ENCODE measurements at places on chromosomes 16 and 17.
A peak's percentile ranks its signal among the peaks of the same experiment; 100 is the strongest.

GRCh38 chr17:73906896-73907870 lies 262.9 kb upstream of the SDK2 start:
- no peak for DNase-seq

- no peak for DNase-seq
Observed at GRCh38 chr17:47696717-47697642, 3.0 kb downstream of the TBKBP1 start.

GRCh38 chr16:72400257-72401083 lies 228.5 kb upstream of the PMFBP1 start:
- peak; percentile 46 for DNase-seq

DNA sequence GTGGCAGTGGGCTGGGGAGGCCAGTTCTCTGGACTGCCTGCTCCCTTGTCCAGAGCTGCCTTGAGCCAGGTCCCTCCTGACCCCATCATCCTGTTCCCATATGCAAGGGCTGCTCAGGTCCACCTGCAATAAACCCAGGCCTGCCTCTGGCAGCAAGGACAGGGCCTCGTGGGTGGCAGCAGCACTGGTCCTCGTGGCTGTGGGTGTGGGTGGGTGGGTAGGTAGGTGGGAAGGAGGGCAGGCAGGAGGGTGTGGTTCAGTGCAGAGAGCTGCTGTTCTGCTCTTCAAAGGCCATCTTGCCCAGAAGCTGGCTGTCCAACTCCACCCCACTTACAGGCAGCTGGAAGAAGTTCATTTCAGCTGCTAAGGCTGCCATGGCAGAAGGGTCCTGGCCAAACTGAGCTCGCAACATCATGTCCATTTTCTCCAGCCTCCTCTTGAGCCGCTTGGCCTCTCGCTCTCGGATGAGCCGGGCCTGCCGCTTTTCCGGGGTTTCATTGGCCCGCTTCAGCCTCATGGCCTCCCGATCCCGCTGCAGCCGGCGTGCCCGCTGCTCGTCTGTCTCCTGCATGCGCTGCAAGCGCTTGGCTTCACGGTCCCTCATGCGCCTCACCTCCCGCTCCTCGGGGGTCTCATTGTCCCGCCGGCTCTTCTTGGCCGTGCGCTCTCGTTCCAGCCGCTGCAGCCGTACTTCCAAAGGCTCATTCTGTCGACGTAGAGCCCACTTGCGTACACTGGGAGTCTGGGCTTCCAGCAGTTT lies 14.2 kb downstream of the ATXN1L start:
- no peak for DNase-seq

- DNase-seq = no peak
Observed at GRCh38 chr17:47299239-47299910, 24.4 kb upstream of the EFCAB13 start.

DNA sequence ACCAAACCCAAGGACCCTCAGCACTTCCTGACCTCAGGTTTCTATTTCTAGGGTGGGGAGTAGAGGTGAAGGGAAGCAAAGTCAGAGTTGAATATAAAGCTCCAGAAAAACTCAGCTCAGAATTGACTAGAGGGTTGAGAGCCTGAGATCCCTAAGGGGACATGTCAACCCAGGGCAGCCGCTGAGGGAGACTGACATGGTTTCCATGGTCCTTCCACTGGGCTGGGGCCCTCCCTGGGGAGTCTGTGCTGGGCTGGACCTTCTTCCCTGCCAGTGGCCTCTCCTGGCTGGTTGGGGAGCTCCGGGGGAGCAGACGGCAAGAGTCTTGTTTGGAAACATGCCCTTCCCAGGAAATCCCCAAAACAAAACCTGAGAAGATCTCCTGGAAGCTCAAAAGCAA lies 121.3 kb downstream of the METRNL start:
- DNase-seq = no peak

DNA sequence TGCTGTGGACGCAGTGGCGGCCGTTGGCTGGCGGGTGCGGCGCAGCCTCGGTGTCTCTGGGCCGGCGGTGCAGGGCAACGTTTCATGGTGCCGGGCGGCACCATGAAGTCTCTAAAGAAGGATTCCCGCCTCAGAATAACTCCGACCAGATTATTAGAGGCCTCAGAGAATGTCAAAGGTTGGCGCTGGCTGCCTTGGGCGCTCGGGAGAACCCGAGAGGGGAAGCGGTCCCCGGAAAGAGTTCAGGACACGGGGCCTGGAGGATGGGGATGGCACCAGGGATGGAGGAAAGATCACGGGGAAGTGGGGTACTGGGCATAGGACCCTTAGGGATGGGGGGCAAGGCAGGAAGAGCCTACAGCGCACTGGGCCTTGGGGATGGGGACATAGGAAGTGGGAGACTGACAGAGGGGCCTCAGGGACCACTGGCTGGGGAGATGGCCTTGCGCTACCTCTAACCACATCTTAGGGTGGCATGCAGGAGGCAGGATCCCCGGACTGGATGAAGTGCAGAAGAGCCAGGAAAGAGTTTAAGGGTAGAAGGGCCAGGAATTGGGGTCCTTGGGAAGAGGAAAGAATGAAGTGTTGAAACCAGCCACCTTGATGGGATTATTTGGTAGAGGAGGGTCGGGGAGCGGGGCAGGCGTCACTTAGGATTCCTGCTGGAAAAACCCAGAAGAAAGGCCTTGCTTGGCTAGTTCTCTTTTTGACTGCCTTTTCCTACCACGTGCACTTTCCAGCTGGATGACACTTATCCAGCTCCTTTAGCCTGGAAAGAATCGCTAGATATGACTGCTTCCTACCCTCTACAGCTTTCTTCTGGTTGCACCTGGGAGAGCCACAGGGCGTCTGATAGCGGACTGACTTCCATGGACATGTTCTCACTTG lies 578 bp downstream of the MYCBPAP start:
- no peak for DNase-seq

DNA sequence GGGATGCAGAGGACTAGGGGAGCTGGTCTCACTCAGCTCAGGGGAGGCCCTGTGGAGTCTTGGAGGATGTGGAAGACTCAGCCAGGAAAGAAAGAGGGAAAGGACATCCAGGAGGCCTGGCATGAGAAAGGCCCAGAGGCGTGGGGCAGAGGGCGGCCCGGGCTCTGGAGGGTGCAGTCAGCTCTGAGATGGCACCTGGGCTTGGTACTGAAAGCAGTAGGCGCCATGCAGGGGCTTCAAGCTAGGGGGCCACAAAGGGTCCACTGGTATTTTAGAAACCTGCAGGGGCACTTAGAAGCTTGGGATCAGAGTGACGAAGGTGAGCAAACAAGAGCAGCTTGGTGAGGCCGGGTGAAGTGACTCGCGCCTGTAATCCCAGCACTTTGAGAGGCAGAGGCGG lies 5.6 kb downstream of the FAM171A2 start:
- no peak for DNase-seq

- no peak for DNase-seq
Observed at GRCh38 chr16:27424772-27425498, 23.0 kb downstream of the IL21R start.

- DNase-seq = no peak
Observed at GRCh38 chr17:76599694-76600460, 14.2 kb upstream of the ST6GALNAC2 start.

GRCh38 chr17:72788950-72789585 lies 303.4 kb downstream of the SLC39A11 start:
- DNase-seq = peak; percentile 13

DNA sequence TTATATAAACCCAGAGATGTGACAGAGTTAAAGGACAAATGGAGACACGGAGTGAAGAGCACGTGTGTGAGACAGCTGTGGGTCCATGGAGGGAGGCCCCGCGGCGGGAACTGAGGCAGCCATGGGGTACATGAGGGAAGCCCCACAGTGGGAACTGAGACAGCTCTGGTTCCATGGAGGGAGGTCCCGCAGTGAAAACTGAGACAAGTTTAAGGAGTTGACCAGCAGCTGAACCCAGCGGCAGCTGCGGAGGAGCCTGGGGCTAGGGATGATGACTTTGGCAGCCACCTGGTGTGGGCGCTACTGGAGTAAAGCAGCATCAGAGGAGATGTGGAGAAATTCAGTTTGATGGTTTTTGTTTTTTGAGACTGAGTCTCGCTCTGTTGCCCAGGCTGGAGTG lies 185.1 kb downstream of the RPTOR start:
- DNase-seq = no peak

GRCh38 chr16:87152221-87152755 lies 164.9 kb downstream of the C16orf95 start:
- DNase-seq = no peak

DNA sequence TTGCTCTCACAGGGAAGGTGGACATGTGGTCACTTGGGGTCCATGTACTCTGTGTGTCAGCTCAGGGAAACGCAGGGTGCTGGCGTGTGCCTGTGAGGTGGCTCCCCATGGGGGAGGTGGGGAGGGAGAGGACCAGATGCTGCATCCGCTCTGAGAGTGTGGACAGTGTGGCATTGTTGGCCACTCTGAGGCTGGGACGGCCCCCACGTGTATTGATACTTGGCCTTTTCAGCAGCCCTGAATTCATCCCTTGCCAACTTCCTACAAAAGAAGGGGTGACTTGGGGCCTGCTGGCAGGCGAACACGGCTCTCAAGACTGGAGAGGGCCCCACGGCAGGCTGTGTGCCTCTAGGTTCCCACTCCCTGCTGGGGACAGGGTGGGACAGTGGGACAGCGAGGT lies 120.1 kb downstream of the RAB11FIP4 start:
- no peak for DNase-seq

DNA sequence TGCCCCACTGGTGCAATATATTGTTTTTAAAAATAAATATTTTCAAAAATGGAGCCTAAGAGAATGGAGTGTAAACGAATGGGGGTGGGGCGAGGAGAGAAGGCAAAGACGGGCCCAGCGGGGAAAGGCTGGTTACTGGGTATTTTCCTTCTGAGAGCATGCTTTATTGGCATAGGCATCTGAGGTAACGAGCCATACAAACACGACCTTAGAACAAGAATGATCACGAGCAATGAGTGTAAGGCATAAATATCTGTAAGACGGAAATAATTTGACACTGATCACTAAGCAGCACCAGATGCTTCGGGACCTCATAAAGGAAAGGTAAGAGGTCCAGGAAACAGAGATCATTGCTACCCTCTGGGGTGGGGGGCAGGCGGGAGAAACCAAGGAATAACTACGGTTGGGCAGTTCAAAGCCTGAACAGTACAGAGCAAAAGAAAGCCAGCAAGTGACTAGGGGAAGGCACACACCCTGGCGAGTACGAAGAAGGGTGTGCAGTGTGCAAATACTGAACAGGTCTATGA lies 959 bp downstream of the SSH2 start:
- DNase-seq = peak; percentile 10

DNA sequence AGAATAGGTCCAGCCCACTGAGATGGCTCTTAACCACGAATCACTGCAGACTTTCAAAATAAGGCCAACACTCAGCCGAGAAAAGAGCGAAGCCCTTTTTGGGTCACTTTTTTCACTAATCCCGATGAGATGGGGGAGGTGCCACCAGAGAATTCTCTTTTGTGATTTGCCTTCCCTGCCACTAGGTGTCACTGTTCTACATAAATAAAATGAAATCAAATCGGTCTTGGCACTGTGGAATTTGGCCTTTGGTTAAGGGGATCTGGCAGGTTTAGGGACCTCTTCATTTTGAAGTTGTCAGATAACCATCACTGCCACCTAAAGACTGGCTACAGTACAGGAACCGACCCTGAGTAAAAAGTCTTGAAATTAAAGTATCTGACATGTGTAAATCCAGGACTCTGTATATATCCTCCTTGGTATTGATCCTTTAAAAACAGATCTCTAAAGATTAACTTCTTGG lies 147.0 kb downstream of the HS3ST4 start:
- DNase-seq = peak; percentile 18

DNA sequence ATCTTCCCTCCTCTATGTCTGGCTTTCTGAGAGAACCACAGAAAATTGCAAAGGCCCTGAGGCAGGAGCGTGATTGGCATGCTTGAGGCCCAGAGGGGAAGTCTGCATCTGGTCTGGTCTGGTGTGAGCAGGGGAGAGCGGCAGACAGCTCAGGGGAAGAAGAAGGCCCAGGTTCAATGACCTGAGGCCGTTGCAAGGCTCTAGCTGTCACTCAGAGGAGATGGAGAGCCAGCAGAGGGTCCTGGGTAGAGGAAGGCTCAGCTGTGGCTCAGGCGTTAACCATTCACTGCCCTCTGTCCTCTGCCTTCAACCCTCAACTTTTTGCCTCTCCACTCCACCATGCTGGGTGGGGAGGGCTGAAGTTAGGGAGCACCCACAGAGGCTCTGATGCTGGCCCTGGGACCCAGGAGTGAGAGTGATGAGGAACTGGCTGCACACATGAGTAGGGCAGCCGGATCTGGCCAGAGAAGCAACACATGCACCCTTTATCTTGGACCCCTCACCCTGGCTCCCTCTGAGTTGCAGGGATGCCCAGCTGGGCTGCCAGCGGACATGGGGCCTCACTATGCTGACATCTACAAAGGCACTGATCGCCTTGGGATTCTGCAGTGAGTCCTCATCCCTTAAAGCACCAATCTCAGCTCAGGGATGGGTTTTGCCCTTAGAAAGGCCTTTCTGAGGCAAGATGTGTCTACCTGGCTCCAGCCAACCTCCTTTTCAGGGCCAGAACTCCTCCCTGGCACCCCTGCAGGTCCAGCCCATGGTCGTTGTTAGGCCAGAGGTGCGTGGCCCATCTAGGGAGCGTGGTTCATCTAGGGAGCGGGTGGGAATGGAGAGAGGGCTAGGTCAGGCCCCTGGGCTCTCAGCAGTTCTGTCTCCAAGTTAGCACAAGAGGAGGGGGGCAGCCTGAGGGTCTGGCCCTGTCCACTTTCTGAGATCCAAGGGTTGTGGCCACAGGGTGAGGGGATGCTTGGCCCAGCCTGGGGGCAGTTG lies 7.7 kb upstream of the KRTAP17-1 start:
- no peak for DNase-seq

DNA sequence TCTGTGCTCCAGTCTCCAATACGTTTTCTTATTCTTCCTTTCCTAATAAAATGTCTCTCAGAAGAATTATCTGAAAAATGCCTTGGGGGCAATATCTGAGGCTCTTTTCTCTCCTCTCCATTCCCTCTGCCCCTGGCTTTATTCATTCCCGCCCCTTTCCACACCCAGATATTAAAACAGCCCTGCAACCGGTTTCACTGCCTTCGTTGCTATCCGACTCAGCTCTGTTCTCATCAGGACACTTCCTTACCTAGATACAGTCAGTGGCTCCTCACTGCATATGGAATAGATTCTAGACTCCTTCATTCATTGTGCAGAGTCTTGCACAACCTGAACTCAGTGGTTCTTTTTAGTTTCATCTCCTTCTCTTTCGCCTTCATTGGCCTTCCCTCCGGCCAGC lies 52.0 kb upstream of the TEKT3 start:
- DNase-seq = no peak

DNA sequence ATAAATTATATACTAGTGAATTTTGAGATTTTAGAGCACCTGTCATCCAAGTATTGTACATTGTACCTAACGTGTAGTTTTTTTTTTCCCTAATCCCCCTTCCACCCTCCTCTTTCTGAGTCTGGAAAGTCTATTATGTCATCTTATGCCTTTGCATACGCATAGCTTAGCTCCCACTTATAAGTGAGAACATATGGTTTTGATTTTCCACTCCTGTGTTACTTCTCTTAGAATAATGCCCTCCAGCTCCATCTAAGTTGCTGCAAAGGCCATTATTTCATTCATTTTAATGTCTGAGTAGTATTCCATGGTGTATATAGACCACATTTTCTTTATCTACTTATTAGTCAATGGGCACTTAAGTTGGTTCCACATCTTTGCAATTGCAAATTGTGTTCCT lies 177.0 kb upstream of the C16orf82 start:
- DNase-seq = no peak

GRCh38 chr16:52967744-52968143 lies 85.0 kb downstream of the CHD9NB start:
- no peak for DNase-seq

- DNase-seq = no peak
Observed at GRCh38 chr17:73580073-73580710, 64.1 kb downstream of the SDK2 start.
